ENCODE measurements at places on chromosomes 11 and 22.

DNA sequence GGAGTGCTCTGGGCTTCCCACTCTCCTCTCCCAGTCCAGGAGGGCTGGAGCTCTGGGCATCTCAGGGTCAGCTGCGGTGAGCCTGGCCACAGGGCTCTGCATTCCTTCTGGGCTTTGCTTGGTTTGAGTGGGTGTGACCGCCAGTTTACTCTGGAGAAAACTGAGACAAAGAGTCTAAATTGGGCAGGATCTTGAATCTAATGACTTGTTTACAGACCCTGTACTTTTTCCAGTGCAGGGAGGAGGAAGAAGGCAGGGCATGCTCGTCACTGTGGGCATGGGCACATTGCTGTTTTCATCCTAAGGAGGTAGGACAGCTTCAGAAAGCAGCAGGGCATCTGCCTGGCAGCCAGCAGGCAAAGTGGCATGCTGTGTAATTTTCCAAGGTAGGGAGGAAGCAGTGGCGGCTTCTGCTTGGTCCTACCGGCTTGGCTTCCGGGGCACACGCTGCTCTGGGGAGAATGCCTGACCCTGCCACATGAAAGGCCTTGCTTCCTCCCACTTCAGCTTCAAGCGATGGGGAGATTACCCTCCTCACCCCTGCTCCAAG, 22.9 kb downstream of the FLI1 start:
- DNase-seq, result no peak

- DNase-seq, result no peak
Observed at GRCh38 chr22:50105208-50106100, 15.6 kb downstream of the MOV10L1 start.

- DNase-seq, result no peak
Observed at GRCh38 chr11:76190376-76190775, 15.9 kb downstream of the WNT11 start.

DNA sequence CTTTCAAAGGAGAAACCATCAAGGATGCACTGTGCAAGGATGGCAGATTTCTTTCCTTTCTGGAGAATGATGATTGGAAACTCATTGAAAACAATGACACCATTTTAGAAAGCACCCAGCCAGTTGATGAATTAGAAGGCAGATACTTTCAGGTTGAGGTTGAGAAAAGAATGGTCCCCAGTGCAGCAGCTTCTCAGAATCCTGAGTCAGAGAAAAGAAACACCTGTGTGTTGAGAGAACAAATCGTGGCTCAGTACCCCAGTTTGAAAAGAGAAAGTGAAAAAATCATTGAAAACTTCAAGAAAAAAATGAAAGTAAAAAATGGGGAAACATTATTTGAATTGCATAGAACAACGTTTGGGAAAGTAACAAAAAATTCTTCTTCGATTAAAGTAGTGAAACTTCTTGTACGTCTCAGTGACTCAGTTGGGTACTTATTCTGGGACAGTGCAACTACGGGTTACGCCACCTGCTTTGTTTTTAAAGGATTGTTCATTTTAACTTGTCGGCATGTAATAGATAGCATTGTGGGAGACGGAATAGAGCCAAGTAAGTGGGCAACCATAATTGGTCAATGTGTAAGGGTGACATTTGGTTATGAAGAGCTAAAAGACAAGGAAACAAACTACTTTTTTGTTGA, 9.8 kb downstream of the FAM111A start:
- no peak for DNase-seq

DNA sequence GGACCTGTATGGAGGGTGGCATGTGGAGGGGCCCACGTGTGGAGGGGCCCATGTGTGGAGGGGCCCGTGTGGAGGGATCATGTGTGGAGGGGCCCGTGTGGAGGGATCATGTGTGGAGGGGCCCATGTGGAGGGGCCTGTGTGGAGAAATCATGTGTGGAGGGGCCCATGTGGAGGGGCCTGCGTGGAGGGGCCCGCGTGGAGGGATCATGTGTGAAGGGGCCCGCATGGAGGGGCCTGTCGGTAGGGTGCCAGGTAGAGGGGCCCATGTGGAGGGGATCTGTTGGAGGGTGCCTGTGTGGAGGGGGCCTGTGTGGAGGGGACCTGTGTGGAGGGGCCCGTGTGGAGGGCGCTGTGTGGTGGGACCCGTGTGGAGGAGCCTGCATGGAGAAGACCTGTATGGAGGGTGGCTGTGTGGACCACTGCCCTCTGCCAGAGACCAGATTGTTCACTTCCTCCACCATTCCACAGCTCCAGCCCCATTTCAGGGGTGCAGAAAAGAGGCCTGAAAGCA, 47.0 kb downstream of the IGLL5 start:
- DNase-seq, result no peak

Measured in AG08395 (cell line).